ENCODE measurements at places on chromosomes 5 and 9.
A peak's percentile ranks its signal among the peaks of the same experiment; 100 is the strongest.

- no peak for DNase-seq
Measured at GRCh38 chr5:108367679-108368334, 14.1 kb downstream of the FBXL17 start.

GRCh38 chr5:310941-311434, 10.5 kb upstream of the AHRR start:
- no peak for DNase-seq

DNA sequence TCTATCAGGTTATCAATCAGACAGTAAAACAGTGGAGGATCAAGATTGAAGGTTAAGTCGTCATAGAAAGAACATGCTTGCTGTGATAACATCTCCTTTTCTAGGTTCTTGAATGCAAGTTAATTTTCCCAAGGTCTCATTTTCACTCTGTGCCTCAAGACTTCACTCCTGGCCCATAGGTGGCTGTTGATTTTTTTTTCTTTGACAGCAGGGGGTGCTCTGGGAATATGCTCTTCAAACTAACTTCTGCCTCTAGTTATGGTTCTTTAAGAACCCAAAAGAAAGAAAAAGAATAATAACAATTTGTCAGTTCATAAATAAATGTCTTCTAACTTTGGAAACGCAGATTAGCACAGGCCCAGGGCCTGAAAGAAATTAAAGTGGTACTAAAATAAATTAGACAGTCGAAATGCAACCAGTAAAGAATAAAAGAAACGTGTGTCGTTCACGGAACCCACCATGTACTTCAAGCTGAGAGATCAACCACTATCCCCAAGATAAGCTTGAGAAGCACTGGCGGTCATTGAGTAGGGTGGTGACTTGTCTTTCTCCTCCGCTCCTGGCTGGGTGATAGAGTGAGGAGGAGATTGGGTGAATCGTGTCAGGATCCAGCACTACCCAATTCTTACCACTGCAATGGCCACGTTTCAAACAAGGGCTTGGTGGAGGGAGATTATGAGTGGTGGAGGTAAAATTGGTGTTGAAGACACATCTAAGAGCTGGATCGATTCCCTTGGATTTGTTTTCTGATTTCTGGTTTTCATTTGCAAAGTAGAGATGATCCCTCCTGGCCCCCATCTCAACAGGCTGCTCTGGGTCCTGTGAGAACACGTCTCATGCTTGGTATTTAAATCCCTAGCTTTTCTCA, 93.4 kb upstream of the IRX4 start:
- DNase-seq: no peak

- DNase-seq: no peak
Measured at GRCh38 chr9:14906000-14906399, 4.2 kb downstream of the FREM1 start.

GRCh38 chr9:104993291-104993963, 65.5 kb upstream of the ABCA1 start:
- DNase-seq: peak; percentile 49

DNA sequence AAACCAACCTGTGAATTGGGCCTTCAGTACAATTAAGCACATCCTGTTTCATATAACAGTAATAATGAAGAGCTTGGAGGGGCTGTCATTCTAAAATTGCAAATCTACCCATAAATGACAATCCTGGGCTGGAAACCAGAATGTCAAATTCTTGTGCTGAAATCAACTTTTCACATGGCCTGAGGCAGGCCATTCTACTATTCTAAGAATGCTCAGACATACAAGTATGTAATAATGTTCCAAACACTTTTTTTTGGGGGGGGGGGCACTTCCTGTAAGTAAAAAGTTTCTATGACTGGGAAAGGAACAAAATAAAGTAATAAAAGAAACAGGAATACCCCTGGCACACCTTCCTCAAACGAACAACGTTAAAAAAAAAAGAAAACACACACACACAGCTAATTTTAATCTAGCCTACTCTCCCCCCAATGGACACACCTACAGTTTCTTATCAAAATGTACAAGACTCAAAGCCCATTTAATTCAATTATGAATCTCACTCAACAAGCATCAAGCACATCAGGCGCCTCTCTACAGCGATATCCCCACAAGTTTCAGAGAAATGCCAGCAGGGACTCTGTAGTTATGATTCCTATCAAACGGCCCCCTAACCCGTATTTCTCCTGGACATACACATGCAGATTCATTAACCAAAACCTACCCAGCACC, 1.4 kb downstream of the ETF1 start:
- peak; percentile 73 for DNase-seq

- peak; percentile 8 for DNase-seq
Measured at GRCh38 chr9:113154471-113154870, 3.7 kb downstream of the SLC31A2 start.

DNA sequence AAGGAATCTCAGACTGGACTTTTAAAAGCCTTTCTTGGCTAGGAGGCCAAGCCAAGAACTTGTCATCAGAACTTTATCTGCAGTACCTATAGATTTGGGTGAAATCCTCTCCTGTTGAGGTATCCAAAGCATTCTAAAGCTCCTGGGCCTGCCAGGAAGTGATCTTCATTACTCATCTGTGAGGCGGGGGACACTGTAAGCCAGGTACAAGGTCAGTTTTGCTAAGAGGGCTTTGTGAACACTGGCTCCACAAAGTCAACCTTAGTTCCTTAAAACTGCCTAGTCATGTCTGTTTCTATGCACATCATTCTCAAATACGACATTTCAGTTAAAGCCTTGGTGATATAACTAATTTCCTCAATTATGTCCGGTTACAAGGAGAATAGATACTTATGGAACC, 236.7 kb downstream of the PIK3R1 start:
- DNase-seq: no peak

DNA sequence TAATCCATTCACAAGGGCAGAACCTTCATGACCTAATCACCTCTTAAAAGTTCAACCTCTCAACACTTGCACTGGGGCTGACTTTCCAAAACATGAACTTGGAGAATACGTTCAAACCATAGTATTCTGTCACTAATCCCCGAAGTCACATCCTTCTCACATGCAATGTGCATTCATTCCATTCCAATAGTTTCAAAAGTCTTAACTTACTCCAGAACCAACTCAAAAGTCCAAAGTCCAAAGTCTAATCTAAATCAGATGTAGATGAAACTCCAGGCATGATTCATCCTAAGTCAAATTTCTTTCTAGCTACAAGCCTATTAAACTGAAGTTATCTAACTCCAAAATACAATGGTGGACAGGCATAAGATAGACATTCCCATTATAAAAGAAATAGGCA, 21.7 kb upstream of the ADAMTSL1 start:
- peak; percentile 76 for DNase-seq

- no peak for DNase-seq
Measured at GRCh38 chr5:13133951-13134350, 810.5 kb downstream of the DNAH5 start.

- DNase-seq: peak; percentile 70
Measured at GRCh38 chr5:163571744-163572143, 66.3 kb downstream of the MAT2B start.

GRCh38 chr5:31300501-31300900, 107.0 kb downstream of the CDH6 start:
- no peak for DNase-seq

DNA sequence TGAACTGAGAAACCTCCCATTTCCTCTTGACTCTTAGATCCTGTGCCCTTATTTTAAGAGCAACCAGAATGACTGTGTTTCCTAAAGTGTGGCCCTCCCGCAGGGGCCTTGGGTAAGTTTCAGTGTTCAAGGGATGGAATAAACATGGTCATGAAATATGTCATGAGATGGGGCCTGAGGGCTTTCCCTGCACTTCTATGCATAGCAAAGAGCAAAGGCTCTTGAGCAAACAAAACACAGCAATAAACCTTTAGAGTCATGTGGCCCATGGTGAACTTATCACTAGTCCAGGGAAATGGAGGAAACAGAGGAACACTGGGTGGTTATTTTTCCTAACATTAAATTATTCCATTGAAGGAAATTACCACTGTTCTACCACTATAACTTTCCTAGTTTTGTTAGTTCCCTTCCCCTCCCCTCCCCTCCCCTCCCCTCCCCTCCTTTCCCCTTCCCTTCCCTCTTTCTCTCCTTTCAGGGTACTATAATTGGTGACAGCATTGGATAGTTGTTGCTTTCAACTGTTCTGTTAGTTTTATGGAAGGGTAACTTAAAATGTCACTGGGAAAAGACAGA, 72.4 kb downstream of the CTSL start:
- DNase-seq: no peak

DNA sequence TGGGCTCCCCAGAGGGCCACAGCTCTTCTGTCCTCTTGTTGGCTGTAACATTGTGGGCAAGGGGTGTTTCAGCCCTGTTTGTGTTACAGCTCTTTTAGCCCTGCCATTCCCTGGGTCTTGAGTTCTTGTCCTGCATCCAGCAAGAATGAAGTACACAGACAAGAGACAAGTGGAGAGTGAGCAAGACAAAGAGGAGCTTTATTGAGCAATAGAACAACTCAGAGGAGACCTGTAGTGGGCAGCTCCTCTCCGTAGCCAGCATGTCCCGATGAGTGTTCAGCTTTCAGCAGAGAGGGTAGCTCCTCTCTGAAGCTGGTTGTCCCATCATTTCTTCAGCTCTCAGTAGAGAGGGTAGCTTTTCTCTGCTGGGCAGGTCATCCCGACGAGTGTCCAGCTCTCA, 22.9 kb downstream of the JMY start:
- no peak for DNase-seq

GRCh38 chr9:133490865-133491655, 12.2 kb upstream of the SLC2A6 start:
- no peak for DNase-seq

DNA sequence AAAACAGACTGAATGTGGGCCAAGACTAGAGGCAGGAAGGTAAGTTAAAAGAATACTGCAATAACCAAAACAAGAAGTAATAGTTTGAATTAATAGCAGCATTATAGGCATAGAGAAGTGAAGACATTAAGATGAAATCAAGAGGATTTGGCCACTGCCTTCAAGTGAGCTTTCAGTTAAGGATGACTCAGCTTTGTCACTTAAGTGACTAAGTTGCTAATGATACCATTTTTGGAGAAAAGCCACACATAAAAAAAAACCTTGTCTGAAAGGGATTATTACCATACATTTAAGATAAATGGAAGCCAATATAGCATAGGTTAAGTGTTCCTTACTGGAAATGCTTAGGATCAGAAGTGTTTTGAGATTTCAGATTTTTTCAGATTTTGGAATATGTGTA, 57.0 kb downstream of the ECPAS start:
- peak; percentile 50 for DNase-seq

DNA sequence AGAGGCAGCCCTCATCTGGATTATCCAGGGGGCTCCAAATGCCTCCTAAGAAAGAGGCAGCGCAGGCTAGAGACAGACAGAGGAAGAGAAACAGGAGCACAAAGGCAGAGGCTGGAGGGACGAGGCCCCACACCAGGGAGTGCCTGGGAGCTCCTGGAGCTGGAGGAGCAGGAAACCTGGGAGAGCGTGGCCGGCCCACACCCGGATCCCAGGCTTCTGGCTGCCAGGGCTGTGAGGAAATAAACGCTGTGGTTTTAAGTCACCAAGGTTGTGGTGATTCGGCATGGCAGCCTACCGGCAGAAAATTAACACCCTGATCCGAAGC, 165.5 kb downstream of the OLFM1 start:
- no peak for DNase-seq

DNA sequence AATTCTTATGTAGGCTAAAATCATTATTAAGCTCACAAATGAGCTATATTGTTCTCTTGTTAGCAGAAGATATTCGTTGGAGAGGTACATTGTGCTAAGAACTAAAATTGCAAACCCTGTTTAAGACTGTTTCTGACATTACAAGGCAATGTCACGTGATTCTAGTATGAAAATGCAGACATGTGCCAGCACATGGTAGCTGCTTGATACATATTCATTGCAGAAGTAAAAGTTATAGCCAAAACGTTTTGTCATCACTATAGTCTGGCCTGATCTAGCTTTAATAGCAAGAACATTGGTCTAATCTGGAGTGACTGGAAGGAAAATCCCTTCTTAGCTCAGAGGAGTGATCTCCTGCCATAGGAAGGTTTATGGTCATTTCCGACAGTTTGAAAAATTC, 144.7 kb downstream of the CFAP90 start:
- no peak for DNase-seq

- DNase-seq: no peak
Measured at GRCh38 chr5:43396762-43397304, 15.4 kb downstream of the CCL28 start.

GRCh38 chr9:108836319-108836718, 19.5 kb downstream of the ACTL7B start:
- no peak for DNase-seq

GRCh38 chr5:11056560-11056959, 295.5 kb upstream of the DAP start:
- DNase-seq: no peak

GRCh38 chr5:32030686-32031085, 143.4 kb downstream of the GOLPH3 start:
- DNase-seq: no peak

DNA sequence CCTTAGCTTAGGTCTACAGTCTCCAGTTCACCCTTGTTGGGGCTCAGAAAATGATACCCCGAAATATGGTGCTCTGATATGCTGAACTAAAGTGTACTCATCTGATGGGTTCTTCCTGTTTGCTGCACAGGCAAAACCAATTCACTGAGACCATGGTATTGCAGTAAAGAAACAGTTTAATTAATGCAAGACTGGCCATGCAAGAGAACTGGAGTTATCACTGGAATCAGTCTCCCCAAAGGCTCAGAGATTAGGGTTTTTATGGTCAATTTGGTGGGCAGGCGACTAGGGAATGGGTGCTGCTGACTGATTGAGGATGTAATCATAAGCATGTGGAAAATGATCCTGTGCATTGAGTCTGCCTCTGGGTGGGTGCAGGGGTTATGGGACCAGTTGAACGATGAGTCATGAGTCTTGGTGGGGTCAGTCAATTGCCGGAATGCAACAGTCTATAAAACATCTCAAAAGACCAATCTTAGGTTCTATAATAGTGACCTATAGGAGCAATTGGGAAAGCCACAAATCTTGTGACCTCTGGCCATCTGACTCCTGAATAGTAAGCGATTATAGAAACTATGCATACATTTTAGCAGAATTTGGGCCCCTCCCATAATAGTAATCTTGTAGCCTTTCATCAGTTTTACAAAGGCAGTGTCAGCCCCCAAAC, 113.0 kb upstream of the ANKRD55 start:
- no peak for DNase-seq

DNA sequence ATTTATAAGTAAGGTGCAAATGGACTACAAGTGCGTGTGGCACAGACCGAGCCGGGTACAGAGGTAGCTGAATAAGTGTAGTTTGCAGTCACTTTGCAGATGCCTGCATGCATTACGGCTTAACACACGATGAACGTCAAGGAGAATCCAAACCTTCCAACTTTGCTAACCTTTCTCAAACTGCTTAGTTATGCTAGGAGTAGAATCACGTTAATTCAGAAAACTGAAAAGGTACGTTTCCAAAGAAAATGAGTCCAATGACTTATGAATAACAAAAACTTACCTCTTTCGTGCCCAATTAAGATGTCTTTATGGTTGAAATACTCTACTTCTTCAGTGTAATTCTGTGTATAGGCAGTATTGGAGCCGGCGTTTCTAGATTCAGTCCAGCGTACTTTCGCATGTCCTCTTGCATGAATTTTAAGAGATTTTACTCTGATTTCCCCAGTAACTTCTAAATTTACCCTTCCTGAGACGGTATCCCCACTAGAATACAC, 539 bp downstream of the ARRDC3 start:
- peak; percentile 62 for DNase-seq

- no peak for DNase-seq
Measured at GRCh38 chr9:20462410-20462809, 159.9 kb downstream of the MLLT3 start.
